ENCODE measurements at places on chromosomes 6 and 20.

DNA sequence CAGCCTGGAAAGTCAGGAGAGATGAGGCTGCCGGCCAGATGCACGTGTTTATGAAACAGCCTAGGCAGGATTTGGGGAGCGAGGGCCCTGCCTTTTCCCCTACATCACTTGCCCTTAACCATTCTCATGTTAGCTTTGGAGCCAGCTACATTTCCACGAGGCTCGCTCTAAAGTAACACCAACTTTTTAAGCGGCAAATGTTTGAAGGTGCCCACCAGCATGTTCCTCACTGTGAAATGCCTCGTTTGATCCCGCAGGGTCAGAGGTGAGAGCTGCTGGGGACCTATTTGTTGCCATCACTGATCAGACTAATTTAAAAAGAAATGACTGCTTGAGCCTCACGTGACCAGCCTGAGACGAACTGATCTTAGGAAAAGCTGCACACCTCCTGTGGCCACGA is 51.6 kb upstream of the DACT2 start:
- DNase-seq = no peak

DNA sequence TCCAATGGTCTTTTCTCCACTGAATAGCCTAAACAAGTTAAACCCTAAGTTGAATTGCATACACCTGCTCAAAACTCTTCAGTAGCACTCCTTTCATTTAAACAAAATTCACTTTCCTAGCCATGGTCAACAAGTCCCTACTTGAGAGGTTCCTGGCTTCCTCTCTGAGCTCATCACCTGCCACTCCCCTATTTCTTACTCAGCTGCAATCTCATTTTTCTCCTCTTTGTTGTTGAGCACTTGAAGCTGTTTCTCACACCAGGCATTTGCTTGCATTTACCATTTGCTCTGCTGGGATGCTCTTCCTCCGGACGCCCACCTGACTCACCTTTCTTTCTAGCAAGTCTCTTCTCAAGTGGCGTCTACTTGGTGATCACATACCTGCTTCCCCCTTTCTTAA is 38.5 kb downstream of the EDN1 start:
- DNase-seq = no peak

- no peak for DNase-seq
These were observed 169.1 kb upstream of the SASH1 start for GRCh38 chr6:148173548-148173947.

GRCh38 chr20:1505361-1505760 is 14.1 kb upstream of the SIRPB2 start:
- no peak for DNase-seq

DNA sequence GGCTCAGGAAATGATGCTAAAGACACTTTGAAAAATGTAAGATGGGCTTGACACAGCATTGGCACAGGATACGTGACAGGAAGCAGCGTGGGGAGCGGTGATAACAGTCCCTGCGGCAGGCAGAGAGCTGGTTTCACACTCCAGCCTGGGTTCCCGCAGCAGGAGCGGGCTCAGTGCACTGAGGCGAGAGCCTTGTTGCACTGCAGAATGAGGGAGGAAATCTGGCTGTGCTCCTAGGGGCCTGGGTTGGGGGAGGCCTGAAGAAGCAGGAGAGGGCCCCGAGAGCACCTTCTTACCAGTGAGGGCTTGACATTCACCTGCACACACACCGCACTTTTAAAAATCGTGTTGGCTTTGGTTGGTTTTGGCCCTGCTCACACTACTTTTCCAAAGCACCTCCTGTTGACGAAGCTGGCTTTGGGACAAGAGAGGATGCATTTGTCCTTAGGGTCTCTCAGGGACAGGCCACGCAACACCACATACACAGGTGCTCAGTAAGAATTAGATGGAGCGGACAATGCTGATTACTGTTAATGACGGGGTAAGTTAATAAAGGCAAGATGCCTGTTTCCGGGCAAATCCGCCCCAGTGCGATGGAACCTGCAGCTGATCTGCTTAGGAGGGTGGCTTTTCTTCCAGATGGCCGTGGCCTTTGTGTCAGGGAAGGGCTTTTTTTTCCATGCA is 49.4 kb upstream of the ARMC2 start:
- DNase-seq = peak; percentile 63

DNA sequence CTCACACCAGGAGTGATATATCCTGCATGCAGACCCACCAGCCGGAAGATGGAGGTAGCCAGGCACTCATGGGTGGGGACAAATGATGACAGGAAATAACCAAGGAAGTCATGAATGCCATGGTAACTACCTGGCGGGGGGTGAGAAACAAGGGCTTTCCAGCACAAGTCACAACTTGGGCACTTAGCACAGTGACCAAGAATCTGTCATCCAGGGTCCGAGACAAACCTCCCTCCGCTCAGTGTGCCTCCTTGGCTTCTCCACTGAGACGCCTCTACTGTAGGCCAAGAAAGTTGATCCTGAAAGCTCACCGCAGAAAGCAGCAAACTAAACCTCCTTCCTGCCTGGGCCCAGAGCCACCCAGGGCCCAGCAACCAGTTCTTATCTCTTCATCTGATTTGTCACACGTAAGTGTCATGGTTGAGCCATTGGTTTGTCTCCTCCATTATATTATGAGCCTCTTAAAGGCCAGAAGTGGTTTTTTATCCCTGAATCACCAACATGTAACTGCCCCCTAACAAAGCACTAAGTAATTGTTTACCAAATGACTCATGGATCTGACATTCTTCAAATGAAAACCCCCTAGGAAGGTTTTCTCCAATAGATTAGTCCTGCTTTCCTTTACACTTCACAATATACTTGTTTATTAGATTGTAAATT is 84.3 kb upstream of the TAB2 start:
- DNase-seq = peak; percentile 33

DNA sequence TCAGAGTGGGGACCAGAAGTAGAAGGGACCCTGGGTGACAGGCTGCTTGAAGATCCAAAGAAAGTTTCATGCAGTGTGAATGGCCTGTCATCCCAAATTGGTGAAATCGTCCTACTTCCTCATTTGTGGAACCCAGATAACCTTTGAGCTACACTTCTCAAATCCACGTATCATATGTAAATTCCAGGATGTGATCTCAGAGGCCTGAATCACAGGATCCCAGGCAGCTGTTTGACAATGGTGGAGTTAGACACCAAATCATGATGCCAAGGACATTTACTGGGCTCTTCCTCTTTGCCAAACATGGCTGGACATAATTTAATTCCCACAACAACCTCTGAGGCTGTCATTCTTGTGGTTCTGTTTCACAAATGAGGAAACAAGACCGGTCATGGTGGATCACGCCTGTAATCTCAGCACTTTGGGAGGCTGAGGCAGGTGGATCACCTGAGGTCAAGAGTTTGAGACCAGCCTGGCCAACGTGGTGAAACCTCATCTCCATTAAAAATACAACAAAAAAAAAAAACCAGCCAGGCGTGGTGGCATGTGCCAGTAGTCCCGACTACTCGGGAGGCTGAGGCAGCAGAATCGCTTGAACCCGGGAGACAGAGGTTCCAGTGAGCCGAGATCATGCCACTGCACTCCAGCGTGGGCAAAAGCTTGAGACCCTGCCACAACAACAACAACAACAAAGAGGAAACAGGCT is 39.9 kb upstream of the TTPAL start:
- no peak for DNase-seq

DNA sequence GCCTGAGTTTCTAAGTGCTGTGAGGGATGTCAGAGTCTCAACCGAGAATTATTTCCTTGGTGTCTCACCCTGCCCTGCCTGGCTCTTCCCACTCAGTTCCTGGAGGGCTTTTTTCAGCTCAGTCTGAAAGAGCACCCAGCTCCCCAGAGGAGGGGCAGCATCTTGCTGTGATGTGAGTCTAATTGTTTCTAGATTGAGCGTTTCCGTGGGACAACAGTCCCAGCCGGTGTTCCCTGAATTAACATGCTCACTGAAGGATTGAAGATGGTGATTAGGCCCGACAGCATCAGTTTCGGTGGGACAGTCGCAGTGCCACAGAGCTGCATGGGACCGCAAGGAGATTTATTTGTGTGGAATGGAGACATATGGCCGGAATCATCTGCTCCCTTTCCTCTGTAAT is 587.6 kb downstream of the DHX35 start:
- DNase-seq = no peak

DNA sequence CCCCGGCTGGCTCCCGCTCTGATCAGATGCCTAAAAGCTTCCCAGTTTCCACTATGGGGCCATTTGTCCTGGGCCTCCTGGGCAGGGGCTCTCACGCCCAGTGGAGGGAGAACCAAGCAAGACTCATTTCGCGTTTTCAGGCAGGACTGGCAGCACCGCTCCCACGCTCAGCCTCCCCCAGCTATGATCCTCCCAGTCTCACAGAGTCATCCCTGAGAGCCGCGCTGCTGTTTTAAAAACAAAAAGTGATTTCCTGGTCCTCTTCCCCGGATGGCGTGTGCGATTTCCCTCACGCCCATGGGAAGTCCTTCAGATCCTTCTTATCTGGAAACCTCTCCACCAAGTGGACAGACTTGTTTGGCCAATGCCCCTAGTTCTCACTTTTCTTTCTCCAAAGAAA is at the start of gene ADGRF5:
Gene ADGRF5 (minus strand): TSS at position 208 of the 400 bp plus-strand sequence. CDS start 15,176 bp downstream, outside the sequence.
- no peak for DNase-seq

DNA sequence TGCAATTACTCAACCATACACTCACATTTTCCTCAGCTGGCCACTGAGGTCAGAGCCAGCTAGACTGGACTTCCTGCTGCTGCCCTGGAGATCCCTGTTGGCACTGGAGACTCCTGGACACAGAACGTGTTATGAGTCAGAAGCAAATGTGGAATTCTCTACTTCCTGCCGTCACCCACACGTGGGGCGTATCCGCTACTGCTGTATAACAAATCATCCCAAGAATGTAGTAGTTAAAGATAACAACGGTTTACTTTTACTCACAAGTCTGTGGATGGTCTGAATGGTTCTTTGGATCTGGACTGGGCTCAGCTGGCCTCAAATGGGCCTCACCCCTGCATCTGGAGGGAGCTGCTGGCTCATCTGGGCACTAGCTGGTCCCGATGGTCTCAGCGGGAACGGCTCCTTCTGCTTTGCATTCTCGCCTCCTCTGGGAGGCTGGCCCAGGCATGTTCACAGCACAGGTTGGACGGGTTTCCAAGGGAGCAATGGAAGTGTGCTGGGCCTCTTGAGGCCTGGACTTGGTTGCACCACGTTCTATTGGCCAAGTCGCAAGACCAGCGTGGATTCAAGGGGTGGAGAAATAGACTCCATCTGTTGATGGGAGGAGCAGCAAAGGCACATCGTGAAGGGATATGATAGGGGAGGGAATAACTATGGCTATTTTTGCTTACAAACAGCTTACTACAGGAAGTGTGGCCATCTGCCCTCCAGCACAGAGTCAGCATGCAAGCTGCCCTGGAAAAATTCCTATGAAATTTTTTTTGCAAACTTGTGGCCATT is 118.5 kb downstream of the SNX5 start:
- DNase-seq = no peak
